Activated CD8-positive, alpha-beta memory T cell treated with anti-CD3 and anti-CD28 coated beads, Interleukin-2, amount 50 U/mL, for 48 hours (primary cell): ENCODE measurements at places on chromosomes 12 and 14.
A peak's percentile ranks its signal among the peaks of the same experiment; 100 is the strongest.

- DNase-seq, result no peak
Measured at GRCh38 chr12:79127271-79127751, 262.7 kb downstream of the SYT1 start.

- DNase-seq, result no peak
Measured at GRCh38 chr14:100880271-100881101, 23.0 kb downstream of the RTL1 start.

DNA sequence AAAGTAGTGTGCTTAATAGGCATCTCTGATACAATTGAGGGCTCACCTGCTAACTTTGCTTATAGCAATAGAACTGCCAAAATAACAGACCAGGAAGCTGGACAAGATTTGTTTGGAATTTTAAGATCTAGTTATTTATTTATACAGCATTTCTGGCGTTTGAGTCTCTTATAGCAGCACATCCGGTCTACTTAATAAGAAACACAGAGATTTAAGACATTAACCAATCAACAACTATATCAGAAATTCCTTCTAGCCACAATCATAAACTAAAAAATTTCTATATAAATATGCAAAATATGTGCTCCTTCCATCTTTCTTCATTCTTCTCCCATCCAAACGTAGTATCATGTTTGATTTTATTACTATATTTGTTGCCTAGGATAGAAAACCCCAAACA is 2.6 kb downstream of the RTN1 start:
- DNase-seq, result no peak

DNA sequence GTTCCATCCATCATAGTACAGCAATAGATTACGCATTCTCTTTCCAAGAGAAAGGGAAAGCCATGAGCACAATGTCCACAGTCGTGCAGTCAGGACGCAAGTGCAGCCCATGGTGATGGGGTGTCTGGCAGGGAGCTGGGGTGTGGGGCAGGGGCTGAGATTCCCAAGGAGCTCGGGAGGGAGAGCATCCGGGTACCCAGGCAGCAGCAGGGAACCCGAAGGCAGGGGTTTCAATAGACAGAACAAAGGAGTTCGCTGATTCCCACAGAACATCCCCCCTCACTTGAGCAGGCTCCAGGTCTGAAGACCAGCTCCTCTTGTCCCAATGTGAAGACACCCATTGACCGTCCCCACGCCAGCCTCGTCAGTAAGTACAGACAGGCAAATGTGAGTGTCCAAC is 13.5 kb downstream of the ANHX start:
- no peak for DNase-seq

DNA sequence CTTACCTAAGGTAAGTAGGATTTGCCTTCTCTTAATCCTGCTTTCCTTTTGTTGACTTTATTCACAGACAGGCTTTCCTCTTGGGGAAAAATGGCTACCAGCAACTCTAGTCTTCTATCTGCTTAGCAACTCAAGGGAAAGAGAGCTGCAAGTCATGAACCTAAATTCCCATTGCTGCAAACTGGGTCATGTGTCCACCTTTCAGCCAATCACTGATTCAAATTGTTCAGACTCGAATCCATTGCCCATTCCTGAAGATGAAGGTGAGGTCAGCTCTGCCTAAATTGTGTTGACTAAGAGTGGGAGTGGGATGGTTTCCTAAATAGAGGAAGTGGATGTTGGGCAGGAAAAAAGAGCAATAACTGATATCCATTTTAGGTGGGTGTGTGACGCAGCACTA is 7.7 kb downstream of the FBXW8 start:
- DNase-seq, result no peak

- DNase-seq, result no peak
Measured at GRCh38 chr12:44771485-44772021, 104.6 kb downstream of the NELL2 start.

DNA sequence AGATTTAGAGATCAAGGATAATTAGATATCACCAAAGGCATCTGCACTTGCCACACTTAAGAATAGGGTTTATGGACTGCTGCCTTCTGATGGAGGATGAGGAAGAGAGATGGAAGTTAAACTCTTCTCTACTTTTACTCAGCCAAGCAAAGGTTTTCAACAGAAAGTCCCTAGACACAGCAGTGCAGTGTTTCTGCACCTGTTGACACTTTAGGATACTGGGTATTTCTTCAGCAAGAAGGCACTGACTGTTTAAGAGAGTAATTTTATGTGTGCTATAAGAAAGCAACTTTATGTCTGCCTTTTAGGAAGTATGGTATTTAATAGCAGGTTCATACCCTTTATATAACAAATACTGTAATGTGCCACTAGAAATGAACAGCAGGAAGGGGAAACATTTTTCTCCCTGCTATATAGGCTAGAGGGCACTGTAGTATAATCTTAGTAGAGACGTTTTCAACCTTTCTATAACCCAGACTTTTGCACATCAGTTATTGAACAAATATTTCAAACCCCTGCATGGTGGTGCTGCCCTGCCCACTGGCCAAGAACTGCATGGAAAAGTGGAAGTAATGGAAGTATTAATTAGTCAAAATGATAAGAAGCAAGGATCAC is 225.0 kb upstream of the GRIP1 start:
- DNase-seq, result no peak

DNA sequence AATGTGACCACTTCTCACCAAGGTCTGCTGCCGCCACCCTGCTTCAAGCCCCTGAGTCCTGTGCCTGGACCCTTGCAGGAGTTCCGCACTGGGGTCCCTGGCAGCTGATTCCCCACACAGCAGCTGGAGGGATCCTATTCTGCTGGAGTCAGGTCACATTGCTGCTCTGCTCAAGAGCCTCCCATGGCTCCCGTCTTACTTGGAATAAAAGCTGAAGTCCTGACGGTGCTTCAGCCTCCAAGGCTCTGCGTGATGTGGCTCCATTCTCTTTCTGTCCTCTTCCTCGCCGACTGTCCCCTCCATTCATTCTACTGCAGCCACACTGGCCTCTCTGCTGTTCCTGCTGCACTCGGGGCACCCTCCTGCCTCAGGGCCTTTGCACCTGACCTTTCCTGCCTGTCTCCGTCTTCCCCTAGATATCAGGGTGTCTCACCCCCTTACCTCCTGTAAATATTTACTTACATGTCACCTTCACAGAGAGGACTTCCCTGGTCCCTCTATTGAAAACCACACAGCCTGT is 7.6 kb upstream of the SDSL start:
- no peak for DNase-seq

GRCh38 chr14:104211215-104211614 is 72.8 kb downstream of the KIF26A start:
- DNase-seq, result no peak

GRCh38 chr12:42608196-42608825 is 18.8 kb upstream of the PRICKLE1 start:
- no peak for DNase-seq

DNA sequence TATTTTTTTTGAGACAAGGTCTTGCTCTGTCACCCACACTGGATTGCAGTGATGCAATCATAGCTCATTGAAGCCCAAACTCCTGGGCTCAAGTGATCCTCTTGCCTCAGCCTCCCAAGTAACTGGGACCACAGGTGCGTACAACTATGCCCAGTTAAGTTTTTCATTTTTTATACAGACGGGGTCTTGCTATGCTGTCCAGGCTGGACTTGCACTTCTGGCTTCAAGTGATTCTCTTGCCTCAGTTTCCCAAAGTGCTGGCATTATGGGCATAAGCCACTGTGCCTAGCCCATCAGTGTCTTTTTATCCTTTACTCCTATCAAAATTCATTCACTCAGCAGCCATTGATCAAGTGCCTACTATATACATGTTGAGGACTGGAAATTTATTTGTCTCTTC is 9.0 kb downstream of the PTPN11 start:
- DNase-seq, result no peak

DNA sequence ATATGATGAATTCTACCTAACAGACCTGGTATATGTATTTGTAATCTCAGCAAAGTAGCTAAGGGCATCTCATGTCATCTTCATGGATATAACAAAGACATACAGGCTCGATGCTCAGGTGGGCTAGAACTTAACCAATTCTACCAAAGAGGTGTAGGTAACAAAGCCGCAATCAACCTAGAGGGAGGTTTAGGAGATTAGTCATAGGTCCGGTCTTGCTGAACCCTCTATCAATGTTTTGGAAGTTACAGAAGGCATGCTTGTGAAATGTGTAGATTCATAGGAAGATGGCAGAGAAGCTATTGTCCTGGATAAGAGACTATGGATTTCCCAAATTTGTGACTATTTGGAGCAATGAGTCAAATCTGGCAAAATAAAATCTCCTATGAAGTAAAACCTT is 42.6 kb upstream of the SYCP3 start:
- no peak for DNase-seq

- DNase-seq, result no peak
Measured at GRCh38 chr12:6271281-6271680, 39.2 kb upstream of the PLEKHG6 start.

DNA sequence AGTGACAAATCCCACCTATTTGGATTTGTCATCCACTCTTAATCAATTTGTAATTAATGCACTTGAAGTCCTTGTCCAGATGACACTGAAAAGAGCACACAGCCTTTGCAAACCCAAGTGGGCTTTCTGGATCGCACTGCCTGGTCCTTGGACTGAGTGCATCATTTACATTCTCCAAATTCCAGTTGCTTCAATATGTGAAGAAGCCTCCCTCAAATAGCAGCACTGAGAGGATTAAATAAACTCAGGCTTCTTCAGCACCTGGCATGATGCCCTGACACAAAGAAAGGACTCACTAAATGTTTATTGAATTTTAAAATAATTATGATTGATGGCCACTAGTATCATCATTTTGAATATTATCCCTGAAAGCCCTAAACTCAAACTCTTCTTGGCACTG is 496.5 kb downstream of the VRK1 start:
- DNase-seq, result no peak

GRCh38 chr14:102407258-102407657 is 44.5 kb downstream of the TECPR2 start:
- DNase-seq, result no peak

DNA sequence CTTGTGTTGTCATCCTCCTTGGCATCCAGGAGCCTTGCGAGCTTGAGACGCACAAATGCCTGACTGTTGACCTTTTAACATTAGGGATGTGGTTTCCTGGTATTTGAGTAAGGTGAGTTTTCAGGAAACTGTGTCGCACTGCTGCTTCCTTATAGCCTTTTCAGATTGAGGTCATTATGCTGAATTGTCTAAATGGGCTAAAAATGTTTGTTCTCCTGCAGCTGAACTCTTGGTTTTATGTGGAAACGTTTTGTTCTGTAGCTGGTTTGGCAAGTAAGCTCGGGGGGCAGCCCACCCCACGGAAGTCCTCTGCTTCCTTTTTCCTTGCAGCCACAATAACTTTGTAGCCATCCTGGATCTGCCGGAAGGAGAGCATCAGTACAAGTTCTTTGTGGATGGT is 5.7 kb downstream of the PRKAB1 start:
- DNase-seq, result no peak

GRCh38 chr14:96503306-96503679 is 1.1 kb downstream of the PAPOLA start:
- DNase-seq, result no peak

DNA sequence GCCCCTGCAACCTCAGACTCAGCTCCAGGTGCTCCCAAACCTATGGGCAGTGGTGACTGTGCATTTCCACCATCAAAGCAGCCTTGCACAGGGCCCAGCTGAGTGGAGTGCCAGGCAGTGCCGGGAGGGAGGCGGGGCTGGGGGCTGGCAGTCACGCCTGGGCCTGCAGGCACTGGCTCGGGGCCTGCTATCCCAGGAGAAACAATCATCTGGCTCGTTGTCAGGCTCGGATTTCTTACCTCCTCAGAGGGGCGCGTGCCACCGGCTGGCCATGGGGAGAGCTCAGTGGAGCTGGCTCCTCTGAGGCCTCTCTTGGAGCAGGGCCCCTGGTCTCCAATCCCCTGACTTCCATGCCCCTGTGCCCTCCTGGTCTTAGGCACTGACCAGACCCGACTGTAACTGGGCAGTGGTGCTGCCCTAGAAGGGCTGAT is 20.2 kb upstream of the PPP1R13B start:
- no peak for DNase-seq

DNA sequence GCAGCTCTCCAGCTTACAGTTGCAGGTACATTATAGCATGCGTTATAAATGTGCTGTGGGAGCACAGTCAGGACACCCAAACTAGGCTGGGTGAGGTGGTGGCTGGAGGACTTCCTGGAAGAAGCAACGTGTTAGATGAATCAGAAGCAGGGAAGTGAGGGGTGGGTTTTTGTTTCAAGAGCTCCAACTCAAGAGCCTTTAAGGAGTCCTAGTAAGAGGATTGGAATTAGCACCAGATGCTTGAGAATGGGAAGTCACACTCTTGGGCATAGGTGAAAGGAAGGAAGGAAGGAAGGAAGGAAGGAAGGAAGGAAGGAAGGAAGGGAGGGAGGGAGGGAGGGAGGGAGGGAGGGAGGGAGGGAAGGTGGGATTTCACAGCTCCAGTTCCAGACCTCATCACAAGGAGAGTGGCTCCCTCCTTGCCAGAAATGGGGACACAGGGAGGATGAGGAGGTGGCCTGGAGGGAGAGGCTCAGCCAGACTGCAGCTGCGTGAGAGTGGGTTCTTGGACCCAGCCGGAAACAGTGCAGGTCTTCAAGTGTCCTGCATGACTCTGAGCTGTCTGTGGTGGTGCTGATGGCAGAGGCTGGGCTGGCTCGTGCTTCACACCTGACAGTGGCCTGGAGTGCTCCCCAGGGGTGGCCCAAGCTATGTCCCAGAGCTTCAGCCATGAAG is 115.7 kb upstream of the GSC start:
- DNase-seq, result no peak

DNA sequence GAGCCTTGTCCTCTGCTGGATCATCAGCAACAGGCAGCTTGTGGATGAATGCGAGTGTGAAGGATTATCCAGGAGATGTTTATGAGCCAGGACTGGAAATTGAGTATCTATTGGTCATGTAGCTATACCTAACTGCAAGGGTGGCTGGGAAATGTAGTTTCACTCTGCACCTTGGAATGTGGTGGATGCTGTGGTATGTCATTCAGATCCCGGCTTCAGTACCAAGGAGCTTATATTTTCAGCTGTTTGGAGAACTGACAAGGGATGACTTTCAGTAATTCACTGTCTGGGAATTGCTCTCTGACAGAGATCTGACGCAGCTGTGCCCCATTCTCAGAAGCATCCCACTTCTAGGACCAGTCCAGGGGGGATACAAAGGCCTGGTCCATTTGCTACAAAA is 792.3 kb upstream of the NOVA1 start:
- DNase-seq, result no peak

DNA sequence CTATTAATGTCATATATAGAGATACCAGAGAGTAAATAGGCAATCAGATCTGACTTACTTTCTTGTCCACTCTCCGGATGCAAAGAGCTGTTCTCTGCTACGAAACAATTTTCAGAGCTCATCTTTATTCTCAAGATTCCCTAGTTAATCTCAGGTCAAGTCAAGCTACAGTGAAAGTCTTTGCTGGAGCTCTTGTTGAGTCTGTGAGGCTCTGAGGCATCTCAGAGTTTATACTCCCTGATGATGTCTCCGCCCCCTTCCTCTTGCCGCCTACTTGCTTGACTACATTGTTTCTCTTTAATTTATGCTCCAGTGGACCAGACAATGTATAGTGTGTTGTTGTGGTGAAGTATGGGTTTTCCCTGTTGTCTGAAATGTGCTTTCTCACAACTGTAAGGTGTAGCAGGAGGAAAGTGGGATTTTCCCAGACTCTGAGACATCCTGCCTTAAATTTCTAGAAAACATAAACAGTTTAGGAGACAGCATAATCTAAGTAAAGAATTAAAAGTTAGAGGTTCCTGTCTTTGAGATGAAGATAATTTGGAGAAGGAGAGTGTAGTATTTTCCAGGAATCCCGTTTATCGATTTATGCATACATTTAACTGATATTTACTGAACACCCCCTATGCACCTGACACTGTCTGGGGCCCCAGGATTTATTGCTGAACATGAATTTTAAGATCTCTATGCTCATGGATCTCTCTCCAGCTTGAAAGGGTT is at the start of gene CD69:
Gene CD69 (minus strand): TSS at position 203 of the 720 bp plus-strand sequence. CDS start 81 bp downstream, at position 122.
- DNase-seq, result peak; percentile 78

GRCh38 chr14:64755781-64756221 is 51.6 kb downstream of the PLEKHG3 start:
- no peak for DNase-seq
